ENCODE measurements at places on chromosomes 3 and 15.

- no peak for DNase-seq
These were observed 23.9 kb downstream of the CCDC13 start for GRCh38 chr3:42749025-42749752.

GRCh38 chr3:197961582-197961945 lies 1.5 kb downstream of the LMLN start:
- no peak for DNase-seq

GRCh38 chr15:47741082-47741481 lies 23.8 kb downstream of the SEMA6D start:
- DNase-seq = no peak

- no peak for DNase-seq
These were observed 15.0 kb downstream of the RPLP1 start for GRCh38 chr15:69467636-69468035.

- DNase-seq = no peak
These were observed 3.7 kb downstream of the WNT5A start for GRCh38 chr3:55483196-55484095.

GRCh38 chr3:126496894-126497850 lies 20.4 kb downstream of the UROC1 start:
- no peak for DNase-seq

- DNase-seq = peak; percentile 28
These were observed 217.0 kb upstream of the ICE2 start for GRCh38 chr15:60695713-60696522.

DNA sequence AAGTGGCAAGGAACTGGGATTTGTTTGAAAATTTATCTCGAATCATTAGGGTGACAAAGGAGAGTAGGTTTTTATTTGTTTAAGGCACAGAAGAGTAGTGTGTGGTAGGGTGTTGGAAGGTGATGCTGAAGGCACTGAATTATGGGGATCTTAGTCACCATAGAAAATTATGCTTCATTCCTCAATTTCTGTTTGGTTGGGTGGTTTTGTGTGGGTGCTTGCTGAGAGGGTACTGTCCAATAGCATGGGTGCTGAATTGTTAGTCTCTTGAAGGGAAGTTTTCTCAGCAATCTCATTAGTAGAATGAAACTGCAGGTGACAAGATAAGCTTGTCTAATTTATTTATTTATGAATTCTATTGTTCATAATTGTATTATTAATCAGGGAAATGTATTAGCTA lies 610.9 kb downstream of the AGBL1 start:
- no peak for DNase-seq

- DNase-seq = no peak
These were observed 40.7 kb upstream of the RSL24D1 start for GRCh38 chr15:55237219-55238130.

DNA sequence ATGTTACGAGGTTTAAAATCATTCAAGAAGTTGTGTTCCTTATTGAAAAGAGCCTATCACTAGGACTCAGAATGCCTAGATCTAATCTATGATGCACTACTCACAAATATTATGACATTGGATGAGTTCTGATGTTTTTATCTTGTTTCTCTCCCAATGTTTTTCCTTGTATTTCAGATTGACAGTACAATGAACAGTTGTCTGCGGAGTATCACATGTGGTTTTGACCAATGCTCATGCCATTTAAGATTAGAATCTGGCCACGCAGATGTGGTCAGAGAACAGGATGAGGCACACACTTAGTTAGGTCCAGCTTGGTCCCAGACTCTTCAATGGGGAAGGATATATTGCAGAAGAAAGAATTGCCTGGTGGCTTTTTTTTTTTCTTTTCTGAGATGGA lies 25.6 kb upstream of the CCDC50 start:
- no peak for DNase-seq

GRCh38 chr3:154884952-154885351 lies 195.2 kb upstream of the MME start:
- no peak for DNase-seq

DNA sequence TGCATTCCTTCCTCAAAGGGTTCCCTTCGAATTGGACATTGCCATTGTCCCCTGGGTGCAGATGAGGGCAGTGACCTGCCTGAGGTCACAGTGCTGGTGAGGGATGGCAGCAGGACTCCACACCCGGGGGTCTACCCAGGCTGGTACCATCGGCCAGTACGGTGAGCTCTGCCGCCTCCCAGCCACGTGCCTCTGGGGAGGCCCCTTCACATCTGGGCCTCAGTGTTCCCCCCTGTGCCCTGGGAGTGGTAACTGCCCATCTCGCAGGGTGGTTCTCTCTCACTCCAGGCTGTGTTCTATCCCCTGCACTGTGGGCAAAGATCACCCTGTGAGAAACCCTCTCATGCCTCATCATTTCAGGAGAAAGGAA lies 99.4 kb upstream of the IQSEC1 start:
- DNase-seq = no peak

- DNase-seq = no peak
These were observed 1.8 kb downstream of the HDGFL3 start for GRCh38 chr15:83205725-83206324.

DNA sequence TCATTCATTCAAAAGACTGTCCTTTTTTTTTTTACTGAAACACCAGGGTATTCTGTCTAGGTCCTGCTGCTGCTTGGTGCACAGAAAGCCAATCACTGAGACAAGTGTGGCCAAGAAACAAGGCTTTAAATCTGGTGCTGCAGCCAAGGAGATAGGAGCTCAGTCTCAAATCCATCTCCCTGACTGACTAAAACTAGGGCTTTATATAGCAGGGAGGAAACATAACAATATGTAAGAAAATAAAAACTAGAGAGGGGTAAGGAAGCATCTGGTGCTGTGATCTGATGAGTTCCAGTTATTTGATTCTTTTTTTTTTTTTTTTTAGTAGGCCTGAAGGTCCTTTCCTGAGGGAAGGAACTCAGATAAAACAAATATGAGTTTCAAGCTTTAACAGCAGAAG lies 139.8 kb downstream of the ATG7 start:
- DNase-seq = no peak

GRCh38 chr3:131895766-131896165 lies 139.0 kb downstream of the CPNE4 start:
- no peak for DNase-seq

DNA sequence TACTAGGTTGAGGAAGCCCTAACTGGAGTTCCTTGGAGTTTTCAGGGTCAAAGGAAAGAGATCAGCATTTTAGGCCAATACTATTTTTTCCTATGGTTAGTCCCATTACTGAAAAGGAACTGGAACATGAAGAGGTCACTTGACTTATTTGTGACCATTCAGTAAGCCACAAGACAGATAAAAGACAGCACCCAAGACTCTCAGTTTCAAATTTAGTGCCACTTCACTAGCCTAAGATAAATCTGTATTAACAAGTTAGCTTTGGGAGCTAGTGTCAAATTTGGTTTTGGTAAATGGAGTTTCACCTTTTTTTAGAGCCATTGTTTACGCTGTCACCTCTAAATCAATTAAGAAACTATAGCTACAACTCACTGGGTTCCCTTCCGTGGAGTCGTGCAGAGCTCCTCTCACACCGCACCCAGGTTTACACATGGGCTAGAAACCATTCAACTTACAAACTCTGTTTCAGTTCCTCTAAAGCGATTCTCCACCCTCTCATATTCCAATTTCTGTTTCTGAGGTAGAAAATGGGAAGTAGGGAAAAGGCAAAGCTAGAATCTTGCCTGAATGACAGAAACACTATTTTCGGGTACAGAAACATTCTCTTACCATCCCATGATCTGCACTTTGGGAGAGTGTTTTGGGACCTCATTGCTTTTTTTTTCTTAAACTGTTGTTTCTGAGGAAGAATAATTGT lies 14.4 kb downstream of the CCDC32 start:
- no peak for DNase-seq

DNA sequence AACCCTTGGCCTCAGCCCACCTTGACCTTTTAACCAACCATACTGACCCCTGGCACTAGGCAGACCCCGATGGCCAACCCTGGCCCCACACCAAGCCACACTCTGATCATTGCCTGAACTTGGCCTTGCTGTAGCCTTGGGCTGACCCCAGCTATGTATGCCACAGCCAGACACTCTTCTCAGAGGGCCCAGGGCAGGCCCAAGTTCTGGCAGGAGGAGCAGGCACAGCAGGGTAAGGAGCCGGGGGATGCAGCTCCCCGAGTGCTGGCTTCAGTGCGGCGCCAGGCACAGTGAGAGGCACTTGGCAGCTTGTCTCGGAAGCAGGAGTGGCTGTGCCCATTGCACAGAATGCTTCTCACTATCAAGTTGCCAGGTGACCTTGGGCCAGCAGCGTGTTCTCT lies 22.3 kb downstream of the PRR20G start:
- DNase-seq = no peak

GRCh38 chr15:28271697-28272260 lies 50.2 kb downstream of the HERC2 start:
- no peak for DNase-seq

- no peak for DNase-seq
These were observed 62.7 kb downstream of the SSUH2 start for GRCh38 chr3:8581806-8582445.

GRCh38 chr3:140204271-140204984 lies 269.4 kb downstream of the CLSTN2 start:
- no peak for DNase-seq

DNA sequence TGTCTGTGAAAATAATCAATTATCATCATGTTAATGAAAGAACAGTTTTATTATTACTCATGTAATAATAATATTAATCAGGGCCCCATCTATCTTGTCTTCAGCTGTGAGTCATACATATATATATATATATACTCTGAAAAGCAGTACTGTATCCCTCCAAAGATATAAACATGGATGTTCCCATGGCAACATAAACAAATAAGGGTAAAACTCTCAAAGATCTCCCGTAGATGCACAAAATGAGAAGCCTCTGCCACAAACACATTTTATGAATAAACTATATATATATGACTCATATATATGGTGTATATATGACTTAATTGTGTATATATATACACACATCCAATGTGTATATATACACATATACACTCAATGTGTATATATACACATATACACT lies 163.8 kb upstream of the ARHGEF26 start:
- no peak for DNase-seq

DNA sequence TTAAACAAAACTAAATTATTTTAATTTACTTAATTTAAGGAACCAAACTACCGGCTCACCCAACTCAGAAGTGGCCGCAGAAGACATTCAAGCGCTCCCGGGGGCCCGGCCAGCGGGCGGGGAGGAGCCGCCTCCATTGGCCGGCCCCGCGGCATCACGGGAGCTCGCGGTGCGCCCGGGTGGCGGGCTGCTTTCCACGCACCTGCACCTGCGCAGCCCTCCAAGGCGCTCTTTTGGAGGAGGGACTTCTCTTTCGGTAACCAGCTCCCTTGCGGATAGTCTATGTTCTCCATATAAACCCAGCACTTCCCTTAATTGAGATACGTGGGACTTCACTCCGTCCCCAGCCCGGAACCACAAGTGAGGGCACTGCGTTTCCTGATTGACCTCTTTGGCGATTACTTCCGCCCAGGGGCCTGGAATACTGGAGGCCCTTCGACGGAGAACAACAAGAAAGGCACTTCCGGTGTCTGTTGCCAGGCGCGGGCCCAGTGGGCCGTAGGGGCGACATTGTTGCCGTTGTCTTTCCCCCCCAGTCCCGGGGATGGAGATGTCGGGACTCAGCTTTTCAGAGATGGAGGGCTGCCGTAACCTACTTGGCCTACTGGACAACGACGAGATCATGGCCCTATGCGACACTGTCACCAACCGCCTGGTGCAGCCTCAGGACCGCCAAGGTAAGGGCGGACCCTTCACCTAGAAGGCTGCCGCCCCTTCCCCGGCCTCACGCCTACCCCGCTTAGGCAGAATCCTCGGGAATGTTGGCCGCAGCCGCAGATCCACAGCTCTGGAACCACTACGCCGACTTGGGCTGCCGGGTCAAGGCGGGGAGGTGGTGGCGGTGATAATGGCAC lies at the start of gene C3orf38:
TSS of gene C3orf38 (plus strand) at position 451 of the 854 bp plus-strand sequence. CDS start at position 545, 94 bp downstream.
- peak; percentile 68 for DNase-seq

GRCh38 chr15:48803877-48804276 lies 7.0 kb downstream of the CEP152 start:
- no peak for DNase-seq
